ENCODE measurements at places on chromosomes 5 and 9. TPM values are rescaled to one million over a fixed set of nuclear protein-coding genes. Genes with fewer than 3 reads are reported as not detected.

DNA sequence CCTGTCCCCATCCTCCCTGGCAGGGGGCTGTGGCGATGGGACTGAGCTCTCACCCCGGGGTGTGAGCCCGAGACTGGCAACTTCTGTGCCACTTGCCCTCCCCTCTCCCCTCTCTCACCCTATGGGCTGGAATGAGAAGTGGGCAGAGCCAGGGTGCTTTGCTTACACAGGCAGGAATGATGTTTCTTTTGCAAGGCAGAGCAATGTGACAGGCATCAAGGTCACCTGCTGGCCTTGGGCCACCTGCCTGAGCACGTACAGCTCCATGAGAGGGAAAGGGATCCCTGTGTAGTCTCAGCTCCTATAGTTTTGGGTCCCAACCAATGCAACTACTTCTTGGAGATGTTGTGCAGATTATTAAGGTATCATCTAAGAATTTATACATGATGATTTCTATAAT is 252.8 kb upstream of the DAP start:
- H3K27ac ChIP-seq: no peak overlapping the region
- no peak for DNase-seq
- H3K4me3 ChIP-seq: no peak overlapping the region
- no peaks in the 10 kb centered on the region for H3K4me1 ChIP-seq

RNF180 gene
- 2.7 TPM for total RNA-seq

- H3K4me3 ChIP-seq: no peak overlapping the region
- no peak overlapping the region for H3K27ac ChIP-seq
- H3K36me3 ChIP-seq: no peaks in the 10 kb centered on the region
- DNase-seq: no peak
Measured at GRCh38 chr9:4771788-4772187, 21.0 kb upstream of the RCL1 start.

GRCh38 chr9:20632705-20633104 is 10.4 kb upstream of the MLLT3 start:
- H3K27me3 ChIP-seq: no peaks in the 10 kb centered on the region
- H3K4me1 ChIP-seq: no peaks in the 10 kb centered on the region
- no peak overlapping the region for H3K27ac ChIP-seq
- H3K36me3 ChIP-seq: no peaks in the 10 kb centered on the region
- DNase-seq: no peak
- H3K4me3 ChIP-seq: no peak overlapping the region

MCTP1 gene
- 2.8 TPM for total RNA-seq

DNA sequence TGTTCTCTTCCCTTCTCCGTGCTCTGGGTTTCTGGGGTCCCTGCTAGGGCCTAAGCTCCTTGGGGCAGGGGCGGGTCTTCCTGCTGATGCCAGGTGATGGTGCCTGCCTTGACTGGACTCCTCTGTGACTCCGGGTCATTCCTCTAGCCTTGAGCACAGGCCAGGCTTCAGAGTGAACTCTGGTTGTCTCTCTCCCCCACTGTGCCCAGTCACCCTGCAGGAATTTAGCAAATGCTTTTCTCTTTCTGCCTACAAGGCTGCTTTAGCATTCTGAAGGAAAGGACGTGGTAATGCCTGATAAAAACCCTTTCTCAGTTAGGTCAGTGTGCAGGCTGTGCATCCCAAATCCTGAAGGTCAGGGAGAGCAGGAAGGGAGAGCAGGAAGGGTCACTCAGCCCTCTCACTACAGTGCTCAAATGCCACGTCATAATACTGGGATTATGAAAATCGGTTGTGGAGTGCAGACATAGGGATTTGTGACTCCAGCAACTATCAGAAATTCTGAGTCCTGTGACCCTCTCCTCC is 2.7 kb downstream of the CXCL14 start:
- H3K27ac ChIP-seq: no peak overlapping the region
- no peaks in the 10 kb centered on the region for H3K36me3 ChIP-seq
- DNase-seq: no peak
- no peaks in the 10 kb centered on the region for H3K4me1 ChIP-seq

PLEKHG4B gene
- total RNA-seq: 0.17 TPM

GRCh38 chr9:113409883-113410206 is 630 bp downstream of the POLE3 start:
- H3K4me1 ChIP-seq: peaks cover 3% of the 10 kb centered on the region
- H3K27me3 ChIP-seq: no peaks in the 10 kb centered on the region
- H3K4me3 ChIP-seq: peak overlapping the region; percentile 62
- no peaks in the 10 kb centered on the region for H3K36me3 ChIP-seq

INSL6 gene
- total RNA-seq: not detected

GRCh38 chr5:54443270-54443669 is 12.2 kb upstream of the HSPB3 start:
- H3K4me3 ChIP-seq: no peak overlapping the region
- H3K27me3 ChIP-seq: no peaks in the 10 kb centered on the region
- H3K4me1 ChIP-seq: no peaks in the 10 kb centered on the region
- H3K27ac ChIP-seq: no peak overlapping the region
- H3K36me3 ChIP-seq: no peaks in the 10 kb centered on the region
- DNase-seq: no peak

DNA sequence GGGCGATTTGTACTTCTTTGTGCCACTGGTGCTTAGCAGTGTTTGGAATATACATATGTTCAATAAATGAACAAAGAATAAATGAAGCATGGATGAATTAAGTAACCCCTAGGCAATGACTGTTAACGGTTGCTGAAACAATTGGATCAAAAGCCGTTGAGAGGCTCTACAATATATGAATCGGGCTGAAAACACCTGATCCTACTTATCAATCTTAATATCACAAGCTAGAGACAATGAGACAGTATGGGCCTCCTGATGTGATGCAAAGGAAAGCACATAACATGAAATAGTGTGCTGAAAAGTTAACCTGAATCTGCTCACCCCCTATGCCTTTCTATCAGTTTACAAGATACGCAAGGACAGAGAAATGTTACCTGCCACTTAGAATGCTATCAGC is 410.3 kb upstream of the RGMB start:
- H3K27me3 ChIP-seq: no peaks in the 10 kb centered on the region
- H3K4me1 ChIP-seq: no peaks in the 10 kb centered on the region
- DNase-seq: no peak
- H3K27ac ChIP-seq: no peak overlapping the region
- no peaks in the 10 kb centered on the region for H3K36me3 ChIP-seq

NSMF gene
- total RNA-seq: 47.8 TPM

Measured in colonic mucosa (tissue), 4 donors.